WTC11 (cell line): ENCODE measurements at places on chromosomes 3 and 15. TPM values are rescaled to one million over a fixed set of nuclear protein-coding genes. Genes with fewer than 3 reads are reported as not detected.

- H3K4me1 ChIP-seq = peaks cover 18% of the 10 kb centered on the region
- H3K27me3 ChIP-seq = peaks cover 61% of the 10 kb centered on the region
- H3K27ac ChIP-seq = no peak within 1 kb of the TSS
- H3K36me3 ChIP-seq = peaks cover 5% of the 10 kb centered on the region; the same call in 1 of the 2 replicates
Measured at GRCh38 chr15:100918690-100919480, at the start of gene LRRK1. Gene LRRK1, plus strand, starts transcription at chr15:100919357. Its CDS starts 5,276 bp downstream, at chr15:100924633.

- peaks cover 35% of the 10 kb centered on the region for H3K4me1 ChIP-seq
- H3K4me3 ChIP-seq = no peak overlapping the region
- peaks cover 7% of the 10 kb centered on the region; the same call in 1 of the 2 replicates for H3K27me3 ChIP-seq
- H3K27ac ChIP-seq = no peak overlapping the region
- H3K36me3 ChIP-seq = peaks cover 5% of the 10 kb centered on the region; the same call in 1 of the 2 replicates
Measured at GRCh38 chr15:40070608-40071218, 31.7 kb upstream of the SRP14 start.

DNA sequence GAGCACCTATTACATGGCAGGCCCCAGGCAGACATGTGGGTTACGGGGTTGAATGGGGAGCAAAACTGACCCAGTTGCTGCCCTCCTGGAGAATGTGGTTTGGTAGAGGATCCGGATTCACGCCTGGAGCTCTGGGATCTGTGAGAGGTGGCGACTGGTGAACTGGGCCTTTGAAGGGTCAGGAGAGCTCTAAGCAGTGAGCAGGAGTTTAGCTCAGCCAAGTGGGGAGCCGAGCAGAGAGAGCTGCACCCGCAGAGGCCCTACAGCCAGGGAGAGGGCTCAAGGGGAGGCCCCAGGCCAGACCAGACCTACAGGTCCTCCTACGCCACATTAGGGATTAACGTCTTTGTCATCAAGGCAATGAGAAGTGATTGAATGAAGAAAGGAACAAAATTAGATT, 179.8 kb upstream of the TLE3 start:
- H3K36me3 ChIP-seq = no peaks in the 10 kb centered on the region
- no peaks in the 10 kb centered on the region; the same call in 1 of the 2 replicates for H3K27me3 ChIP-seq
- H3K4me1 ChIP-seq = 0 out of 2 replicates have a peak, but pooled peaks cover 2% of the 10 kb centered on the region
- H3K4me3 ChIP-seq = no peak overlapping the region
- no peak for DNase-seq

- no peak overlapping the region for H3K4me3 ChIP-seq
- no peaks in the 10 kb centered on the region for H3K4me1 ChIP-seq
- no peak for DNase-seq
- peaks cover 71% of the 10 kb centered on the region for H3K36me3 ChIP-seq
- H3K27me3 ChIP-seq = peaks cover 7% of the 10 kb centered on the region
Measured at GRCh38 chr3:2655229-2655701, 454.9 kb downstream of the IL5RA start.

DNA sequence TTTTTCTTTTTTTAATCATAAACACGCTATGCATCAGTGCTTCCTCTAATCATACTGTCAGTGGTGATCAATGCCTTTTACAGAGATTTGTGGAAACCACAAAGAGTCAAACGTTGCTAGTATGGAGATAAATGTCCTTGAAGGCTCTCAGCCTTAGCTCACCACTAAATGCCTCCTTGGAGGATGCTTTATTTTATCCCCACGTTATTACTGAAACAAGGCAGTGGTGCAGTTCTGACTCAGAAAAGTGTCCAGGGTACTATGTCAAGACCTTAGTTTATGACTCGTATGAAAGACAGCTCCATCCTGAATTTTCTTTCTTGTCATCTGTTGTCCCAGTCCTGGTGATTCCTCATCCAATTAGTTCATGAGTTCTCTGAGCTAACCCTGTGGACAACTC, 1146.7 kb downstream of the IGSF11 start:
- no peak overlapping the region for H3K4me3 ChIP-seq
- H3K27me3 ChIP-seq = no peaks in the 10 kb centered on the region
- peaks cover 13% of the 10 kb centered on the region for H3K4me1 ChIP-seq
- H3K36me3 ChIP-seq = no peaks in the 10 kb centered on the region
- no peak overlapping the region for H3K27ac ChIP-seq

DNA sequence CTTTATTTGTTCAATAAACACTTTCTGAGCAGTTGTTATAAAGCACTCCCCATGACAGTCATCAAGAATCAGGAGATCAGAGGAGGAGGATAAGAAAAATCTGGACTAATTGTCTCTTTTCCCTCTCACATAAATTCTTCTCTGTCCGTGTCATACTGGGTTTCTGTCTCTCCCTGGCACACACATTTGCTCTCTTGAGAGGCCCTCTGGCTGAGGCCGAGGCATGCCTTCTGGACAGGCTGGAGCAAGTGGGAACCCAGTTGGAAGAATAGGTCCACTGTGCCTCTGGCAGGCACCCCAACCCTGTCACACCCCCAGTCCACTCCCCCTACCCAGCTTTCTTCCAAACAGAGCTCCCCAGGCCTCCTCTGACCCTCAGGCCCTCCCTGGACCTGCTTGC, 315.8 kb downstream of the UACA start:
- H3K27me3 ChIP-seq = peaks cover 23% of the 10 kb centered on the region
- H3K27ac ChIP-seq = no peak overlapping the region
- H3K4me1 ChIP-seq = peaks cover 35% of the 10 kb centered on the region

OSTN gene
- not detected in 3 replicates for total RNA-seq

UBP1 gene
- total RNA-seq = 68.5 to 72.6 TPM (median 69.6 TPM) in 3 replicates
